Right cardiac atrium (tissue), 5 donors: ENCODE measurements at places on chromosomes 11 and 22. TPM values are rescaled to one million over a fixed set of nuclear protein-coding genes. Genes with fewer than 3 reads are reported as not detected.

SH3BP1 gene
- total RNA-seq = 4.8 TPM

FAM227A gene
- total RNA-seq = 1.2 TPM

PANX2 gene
- total RNA-seq = 1.6 TPM

OR2D2 gene
- total RNA-seq = not detected

GRCh38 chr11:68925611-68926010, 21.9 kb downstream of the IGHMBP2 start:
- DNase-seq = no peak

GRCh38 chr22:49525801-49526535, 301.7 kb downstream of the BRD1 start:
- DNase-seq = no peak

- no peak for DNase-seq
Observed at GRCh38 chr11:48104568-48104924, 112.1 kb upstream of the OR4B1 start.

GRCh38 chr11:47149782-47150181, 26.9 kb downstream of the ARFGAP2 start:
- no peak for DNase-seq

- DNase-seq = no peak
Observed at GRCh38 chr11:86386283-86386682, 11.6 kb downstream of the CCDC81 start.

DNA sequence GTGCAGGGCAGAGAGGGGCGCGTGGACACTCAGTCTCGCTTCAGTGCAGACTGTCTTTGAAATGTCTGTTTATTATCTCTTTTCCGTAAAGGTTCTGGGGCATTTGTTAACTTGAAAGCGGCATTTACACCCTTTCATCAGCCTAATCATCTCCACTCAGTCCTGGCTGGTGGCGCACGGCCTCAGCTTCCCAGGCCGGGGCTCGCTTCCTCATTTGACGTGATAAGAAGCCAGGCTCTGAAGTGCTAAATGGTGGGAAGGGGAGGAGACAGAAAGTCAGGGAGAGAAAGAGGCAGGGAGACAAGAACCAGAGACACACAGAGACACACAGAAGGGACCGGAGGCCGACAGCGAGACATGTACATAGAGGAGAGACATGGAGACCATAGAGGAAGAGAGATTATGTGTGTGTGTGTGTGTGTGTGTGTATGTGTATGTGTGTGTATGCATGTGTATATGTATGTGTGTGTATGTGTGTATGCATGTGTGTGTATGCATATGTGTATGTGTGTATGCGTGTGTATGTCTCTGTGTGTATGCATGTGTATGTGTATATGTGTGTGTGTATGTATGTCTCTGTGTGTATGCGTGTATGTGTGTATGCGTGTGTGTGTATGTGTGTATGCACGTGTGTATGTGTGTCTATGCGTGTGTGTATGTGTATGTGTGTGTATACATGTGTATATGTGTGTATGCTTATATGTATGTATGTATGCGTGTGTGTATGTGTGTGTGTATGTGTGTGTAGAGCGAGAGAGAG, 101.5 kb downstream of the ST3GAL4 start:
- DNase-seq = peak; percentile 64

- no peak for DNase-seq
Observed at GRCh38 chr11:76653012-76653673, 17.4 kb downstream of the LRRC32 start.

DNA sequence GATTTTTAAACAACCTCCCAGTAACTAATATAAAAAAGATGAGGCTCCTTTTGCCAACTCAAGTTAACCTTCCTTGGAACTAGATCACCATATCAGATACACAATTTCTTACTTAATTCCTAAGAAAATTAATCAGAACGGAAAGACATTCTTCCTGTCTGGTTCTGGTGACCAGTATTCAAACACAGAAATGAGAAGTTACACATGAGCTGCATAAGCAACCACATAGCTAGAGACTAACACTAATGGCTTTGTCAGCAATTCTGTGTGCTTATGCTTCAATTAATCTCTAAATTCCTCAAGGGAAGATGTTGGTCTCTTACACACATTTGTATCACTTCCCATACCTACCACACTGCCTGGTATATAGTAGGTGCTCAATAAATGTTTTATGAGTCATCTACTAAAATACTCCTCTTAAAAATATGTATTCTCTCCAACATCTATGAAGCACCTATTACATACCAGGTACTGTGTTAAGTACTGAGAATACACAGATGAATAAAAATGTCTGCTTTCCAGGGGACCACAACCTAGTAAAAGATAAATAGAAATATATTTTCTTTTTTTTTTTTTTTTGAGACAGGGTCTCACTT, 54.5 kb downstream of the GAB2 start:
- no peak for DNase-seq

GRCh38 chr22:43173976-43174720, 12.8 kb downstream of the TTLL12 start:
- peak; percentile 54 for DNase-seq

DNA sequence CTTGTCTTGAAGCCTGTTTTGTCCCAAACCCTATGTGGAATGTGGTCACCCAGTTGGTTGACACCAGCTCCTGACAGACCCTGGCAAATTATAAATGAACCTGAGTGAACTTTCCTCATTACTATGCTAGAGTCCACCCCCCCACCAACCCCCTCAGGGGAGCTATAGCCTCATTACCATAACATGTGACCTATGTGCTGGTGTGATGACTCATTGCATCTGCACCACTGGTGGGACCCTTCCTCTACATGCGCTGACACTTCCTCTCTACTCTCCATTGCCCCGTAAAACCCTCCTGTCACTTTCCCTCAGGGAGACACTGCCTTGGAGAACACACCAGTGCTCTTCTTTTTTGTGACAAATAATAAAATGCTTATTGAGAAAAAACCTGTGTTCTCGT, 105.0 kb upstream of the SESN3 start:
- DNase-seq = no peak

DNA sequence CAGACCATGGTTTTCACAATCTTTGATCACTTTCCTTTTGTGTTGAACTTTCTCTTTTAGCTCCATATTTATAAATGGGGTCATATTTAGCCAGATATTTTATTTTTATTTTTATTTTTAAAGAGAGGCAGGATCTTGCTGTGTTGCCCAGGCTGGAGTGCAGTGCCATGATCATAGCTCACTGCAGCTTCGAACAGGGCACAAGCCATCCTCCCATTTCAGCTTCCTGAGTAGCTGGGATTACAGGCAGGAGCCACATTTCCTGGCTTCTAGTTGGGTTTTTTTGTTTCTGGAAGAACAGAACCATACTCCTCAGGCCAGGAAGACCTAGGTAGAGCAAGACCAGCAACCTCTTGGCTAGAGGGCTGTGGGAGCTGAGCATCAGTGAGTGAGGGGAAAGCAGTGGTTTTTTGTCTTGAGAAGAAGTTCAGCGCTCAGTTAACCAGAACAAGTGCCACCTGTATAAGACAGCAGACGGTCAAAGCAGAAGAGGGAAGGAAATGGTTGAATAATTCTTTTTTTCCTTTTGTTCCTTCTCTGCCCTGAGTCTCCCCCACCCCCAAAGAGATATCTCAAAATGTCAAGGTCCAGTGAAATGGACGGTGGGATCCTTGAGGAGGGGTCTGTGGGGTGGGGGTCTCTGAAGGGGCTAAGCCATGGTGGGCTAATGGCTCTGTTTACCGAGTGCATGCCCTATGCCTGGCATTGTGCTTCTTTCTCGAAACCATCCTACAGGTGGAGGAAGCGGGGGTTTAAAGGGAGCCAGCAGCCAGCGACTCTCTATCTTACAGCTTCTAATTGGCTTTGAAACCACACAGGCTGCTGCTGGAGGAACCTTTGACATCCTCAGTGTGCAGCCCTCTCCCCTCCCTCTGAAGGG, 63.0 kb downstream of the PTPRJ start:
- DNase-seq = no peak

- no peak for DNase-seq
Observed at GRCh38 chr22:29846290-29846689, 8.2 kb upstream of the ASCC2 start.

DNA sequence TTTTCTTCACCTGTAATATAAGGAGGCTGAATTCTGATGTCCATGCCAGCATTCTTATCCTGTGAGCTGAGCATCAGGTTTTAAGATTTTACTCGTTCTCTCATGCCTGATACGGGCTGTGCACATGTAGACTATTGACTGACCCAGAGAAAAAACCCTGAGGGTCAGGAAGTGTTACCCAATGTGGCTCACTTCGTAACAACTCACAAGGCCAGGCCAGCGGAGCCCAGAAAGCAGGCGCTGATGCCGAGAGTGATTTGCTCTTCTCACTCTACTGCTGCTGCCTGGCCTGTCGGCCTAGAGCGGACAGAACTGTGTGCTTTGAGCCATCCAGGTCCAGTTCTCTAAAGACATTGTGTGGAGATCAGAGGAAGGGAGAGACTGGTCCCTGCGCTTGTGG, 10.8 kb downstream of the THYN1 start:
- no peak for DNase-seq

DNA sequence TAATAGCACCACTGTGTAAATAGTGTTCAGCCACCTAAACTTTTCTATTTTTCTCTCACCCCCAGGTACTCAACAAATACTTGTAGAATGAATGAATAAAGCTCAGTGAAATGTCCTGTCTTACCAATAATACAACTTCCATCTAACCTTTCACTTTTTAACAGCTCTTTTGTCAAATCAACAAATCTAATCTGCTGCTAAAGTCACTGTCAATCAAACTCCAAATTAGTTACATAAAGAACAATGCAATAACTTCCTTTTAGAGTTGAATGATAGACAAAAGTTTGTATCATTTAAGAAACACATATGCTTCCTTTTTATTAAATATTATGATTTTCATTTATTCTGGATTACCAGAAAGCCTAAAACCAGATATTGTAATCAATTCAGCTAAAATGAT, 34.7 kb upstream of the C11orf58 start:
- no peak for DNase-seq
